ENCODE measurements at places on chromosomes 5 and 9.

GRCh38 chr5:156414391-156414790 lies 87.4 kb downstream of the SGCD start:
- no peak for DNase-seq

DNA sequence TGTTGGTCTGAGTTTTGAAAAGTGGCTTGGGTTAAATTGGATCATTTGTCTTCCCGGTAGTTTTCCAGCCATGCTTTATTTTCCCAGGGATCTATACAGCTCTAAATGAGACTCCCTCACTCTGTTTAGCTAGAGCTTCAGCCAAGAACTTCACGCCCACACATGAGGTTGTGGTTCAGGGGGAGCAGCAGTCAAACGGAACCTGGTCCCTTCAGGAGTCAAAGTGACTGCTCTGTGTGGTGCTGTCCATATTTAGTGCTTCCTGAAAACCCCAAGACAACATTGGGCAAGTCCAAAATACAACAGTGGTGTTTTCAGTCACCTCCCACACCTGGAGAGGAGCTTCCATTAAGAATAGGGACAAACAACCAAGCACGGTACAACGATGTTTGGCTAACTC lies 90.5 kb downstream of the ANKH start:
- no peak for DNase-seq

- DNase-seq, result no peak
Measured at GRCh38 chr5:54691656-54692055, 174.1 kb downstream of the SNX18 start.

DNA sequence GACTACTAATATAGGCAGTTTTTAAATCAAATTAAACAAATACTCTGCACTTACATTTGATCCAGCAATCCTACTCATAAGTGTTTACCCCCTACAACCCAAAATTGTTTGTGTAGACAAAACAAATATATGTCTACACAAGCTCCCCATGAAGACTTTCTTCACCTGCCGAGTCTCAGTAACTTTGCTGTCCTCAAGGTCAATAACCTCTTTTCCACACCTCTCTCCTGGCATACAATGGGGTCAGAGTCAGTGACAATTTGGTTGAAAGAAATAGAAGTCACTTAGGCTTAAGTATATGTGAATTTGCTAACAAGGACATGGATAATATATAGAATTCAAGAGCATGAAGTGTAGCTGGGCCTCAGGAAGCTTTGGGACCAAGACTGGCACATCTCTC lies 29.1 kb downstream of the APBA1 start:
- no peak for DNase-seq

- no peak for DNase-seq
Measured at GRCh38 chr9:126443144-126443543, 116.5 kb downstream of the MVB12B start.

DNA sequence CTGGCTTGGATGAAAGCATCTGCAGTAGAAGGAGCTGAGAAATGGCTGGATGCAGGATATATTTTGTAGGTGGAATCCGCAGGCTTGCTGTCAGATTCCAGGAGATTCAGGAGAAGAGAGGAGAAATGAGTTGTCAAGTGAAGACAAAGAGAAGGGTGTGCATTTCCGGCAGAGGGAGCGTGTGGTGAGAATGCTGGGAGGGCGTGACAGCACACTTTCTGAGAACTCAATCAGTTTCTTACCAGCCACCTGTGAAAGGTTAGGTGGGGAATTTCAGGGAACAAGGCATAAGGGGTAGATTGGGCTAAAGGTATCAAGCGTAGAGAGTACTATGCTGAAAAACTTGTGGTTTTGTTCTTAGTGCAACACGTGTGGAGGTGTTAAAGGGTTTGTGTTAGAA lies 199.3 kb upstream of the ANKH start:
- no peak for DNase-seq

GRCh38 chr5:166582416-166582815 lies 1709.0 kb upstream of the WWC1 start:
- DNase-seq, result no peak

DNA sequence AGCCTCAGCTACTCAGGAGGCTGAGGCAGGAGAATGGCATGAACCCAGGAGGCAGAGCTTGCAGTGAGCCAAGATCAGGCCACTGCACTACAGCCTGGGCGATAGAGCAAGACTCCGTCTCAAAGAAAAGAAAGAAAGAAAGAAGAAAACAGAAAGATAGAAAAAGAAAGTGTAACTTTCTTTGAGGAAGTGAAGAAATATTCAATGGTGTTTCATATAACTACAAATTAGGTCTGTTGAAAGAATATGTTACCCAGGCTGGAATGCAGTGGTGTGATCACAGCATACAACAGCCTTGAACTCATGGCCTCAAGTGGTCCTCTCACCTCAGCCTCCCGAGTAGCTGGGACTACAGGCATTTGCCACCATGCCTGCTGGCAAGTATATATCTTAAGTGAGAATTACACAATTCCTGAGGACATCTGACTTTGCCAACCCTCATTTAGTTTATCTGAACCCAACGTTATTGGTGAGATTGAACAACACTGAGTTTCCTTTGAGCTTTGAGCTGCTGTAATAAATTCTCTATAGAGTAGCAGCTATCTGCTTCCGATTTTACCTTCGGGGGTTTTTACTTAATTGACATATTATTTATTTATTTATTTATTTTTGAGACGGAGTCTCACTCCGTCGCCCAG lies 2.0 kb upstream of the FAF2 start:
- no peak for DNase-seq

GRCh38 chr5:175657593-175658271 lies at the start of gene HRH2:
Gene HRH2, plus strand, starts transcription at chr5:175658071. Its CDS starts 25,163 bp downstream, at chr5:175683234.
- DNase-seq, result no peak
